ENCODE measurements at places on chromosomes 12 and 14. TPM values are rescaled to one million over a fixed set of nuclear protein-coding genes. Genes with fewer than 3 reads are reported as not detected.
A peak's percentile ranks its signal among the peaks of the same experiment; 100 is the strongest.

DNA sequence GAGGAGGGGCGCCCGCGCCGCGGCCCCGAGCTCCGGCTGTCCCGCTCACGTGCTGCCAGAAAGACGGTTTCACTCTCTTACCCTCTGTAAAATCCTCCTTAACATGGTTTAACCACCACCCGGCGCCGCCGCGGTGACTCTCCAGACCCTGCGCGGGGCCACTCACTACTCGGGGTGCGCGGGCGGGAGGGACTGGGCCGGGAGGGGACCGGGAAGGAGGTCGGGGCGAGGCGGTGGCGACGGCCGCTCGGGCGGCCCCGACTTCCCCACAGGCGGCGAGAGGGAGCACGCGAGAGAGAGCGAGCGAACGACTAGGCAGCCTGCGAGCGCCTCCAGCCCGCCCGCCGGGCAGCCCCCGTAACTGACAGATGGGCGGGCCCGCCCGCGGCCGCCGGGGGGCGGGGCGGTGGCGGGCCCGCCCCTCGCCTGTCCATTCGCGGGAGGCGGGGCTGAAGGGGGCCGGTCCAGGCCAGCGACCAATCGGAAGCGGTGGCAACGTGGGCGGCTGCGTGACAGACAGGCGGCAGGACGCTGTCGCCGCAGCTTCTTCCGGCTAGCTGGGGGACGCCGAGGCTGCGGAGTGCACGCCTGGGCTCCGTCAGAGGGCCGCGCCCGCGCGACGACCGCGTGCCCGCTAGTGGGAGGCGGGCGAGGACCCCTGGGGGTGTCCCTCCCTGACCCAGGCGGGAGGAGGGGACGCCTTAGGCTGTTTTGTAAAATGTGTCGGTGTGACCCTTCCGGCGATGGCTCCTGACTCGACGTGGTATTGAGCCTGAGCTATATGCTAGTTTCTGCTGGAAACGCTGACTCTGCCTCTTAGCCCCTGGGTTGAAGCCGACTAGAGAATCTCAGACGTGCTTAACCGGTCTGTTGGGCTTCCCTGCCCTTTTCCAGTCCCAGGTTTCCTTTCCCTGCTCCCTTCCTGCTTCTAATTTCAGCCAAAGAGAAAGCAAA lies at the start of gene EEA1:
EEA1 (minus strand) TSS at position 334 of the 954 bp plus-strand sequence; CDS start at position 105, 229 bp downstream.
- peak within 1 kb of the TSS; percentile 99 for H3K27ac ChIP-seq
- peaks cover 40% of the 10 kb centered on the region for H3K4me1 ChIP-seq
- no peaks in the 10 kb centered on the region for H3K27me3 ChIP-seq
- DNase-seq, result peak; percentile 94

- H3K4me3 ChIP-seq, result no peak overlapping the region
- peaks cover 2% of the 10 kb centered on the region for H3K36me3 ChIP-seq
- no peak for DNase-seq
These were observed 8.9 kb upstream of the AMN1 start for GRCh38 chr12:31737763-31738162.

- no peak for DNase-seq
- no peak overlapping the region for H3K4me3 ChIP-seq
- peaks cover 3% of the 10 kb centered on the region for H3K27me3 ChIP-seq
- H3K27ac ChIP-seq, result no peak overlapping the region
- peaks cover 28% of the 10 kb centered on the region for H3K4me1 ChIP-seq
- H3K36me3 ChIP-seq, result no peaks in the 10 kb centered on the region
These were observed 249.4 kb downstream of the PDZRN4 start for GRCh38 chr12:41437563-41437962.

DNA sequence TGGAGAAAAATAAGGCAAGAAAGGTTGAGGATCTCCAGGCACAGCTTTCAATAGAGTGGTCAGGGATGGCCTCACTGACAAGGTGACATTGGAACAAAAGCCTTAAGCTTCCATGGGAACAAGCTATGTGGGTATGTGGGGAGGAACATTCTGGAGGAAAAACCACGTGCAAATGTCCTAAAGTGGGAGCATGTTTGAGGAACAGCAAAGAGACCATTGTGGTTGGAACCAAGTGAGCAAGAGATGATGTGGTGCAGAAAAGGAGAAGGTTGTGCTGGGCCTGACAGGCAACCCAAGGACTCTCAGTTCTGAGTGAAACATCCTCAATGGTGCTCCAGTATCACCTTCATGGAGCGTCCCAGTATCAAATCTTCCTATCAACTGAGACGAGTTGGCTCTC lies 184.0 kb downstream of the CAND1 start:
- no peak overlapping the region for H3K4me3 ChIP-seq

DNA sequence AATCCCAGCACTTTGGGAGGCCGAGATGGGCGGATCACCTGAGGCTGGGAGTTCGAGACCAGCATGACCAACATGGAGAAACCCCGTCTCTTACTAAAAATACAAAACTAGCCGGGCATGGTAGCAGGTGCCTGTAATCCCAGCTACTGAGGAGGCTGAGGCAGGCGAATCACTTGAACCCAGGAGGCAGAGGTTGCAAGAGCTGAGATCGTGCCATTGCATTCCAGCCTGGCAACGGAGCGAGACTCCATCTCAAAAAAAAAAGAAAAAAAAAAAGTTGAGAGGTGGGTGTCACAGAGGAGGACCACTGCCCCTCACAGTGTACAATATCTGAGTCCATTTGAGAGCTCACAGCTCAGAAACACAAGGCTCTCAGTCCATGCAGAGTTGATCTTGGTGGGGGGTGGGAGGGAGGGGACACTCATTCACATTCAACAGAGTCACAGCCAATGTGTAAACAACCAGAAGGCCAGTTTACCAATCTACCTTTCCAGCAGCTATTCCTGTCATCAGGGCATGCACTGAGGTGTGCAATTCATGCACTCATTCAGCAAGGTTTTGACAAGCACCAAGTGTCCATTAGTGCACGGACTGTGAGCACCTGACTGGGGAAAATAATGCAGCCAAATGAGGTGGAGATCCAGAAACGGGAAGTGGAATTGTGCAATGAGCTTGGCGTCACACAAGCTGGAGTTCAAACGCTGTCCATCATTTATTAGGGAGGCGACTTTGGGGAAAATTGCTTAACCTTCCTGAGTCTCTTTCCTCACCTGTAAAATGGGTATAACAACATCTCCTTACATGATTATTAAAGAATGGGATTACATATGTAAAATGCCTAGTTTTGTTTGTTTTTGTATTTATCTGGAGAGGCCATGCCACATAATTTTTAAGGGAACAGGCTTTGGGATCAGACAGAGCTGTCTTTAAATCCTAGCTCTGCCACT lies 4.4 kb upstream of the EIF5 start:
- H3K27ac ChIP-seq, result no peak overlapping the region
- H3K36me3 ChIP-seq, result no peaks in the 10 kb centered on the region
- DNase-seq, result no peak

- H3K4me1 ChIP-seq, result peaks cover 4% of the 10 kb centered on the region
- H3K36me3 ChIP-seq, result no peaks in the 10 kb centered on the region
- H3K27ac ChIP-seq, result no peak overlapping the region
- no peak overlapping the region for H3K4me3 ChIP-seq
- no peaks in the 10 kb centered on the region for H3K27me3 ChIP-seq
These were observed 33.3 kb downstream of the FAM186A start for GRCh38 chr12:50363141-50363540.

DNA sequence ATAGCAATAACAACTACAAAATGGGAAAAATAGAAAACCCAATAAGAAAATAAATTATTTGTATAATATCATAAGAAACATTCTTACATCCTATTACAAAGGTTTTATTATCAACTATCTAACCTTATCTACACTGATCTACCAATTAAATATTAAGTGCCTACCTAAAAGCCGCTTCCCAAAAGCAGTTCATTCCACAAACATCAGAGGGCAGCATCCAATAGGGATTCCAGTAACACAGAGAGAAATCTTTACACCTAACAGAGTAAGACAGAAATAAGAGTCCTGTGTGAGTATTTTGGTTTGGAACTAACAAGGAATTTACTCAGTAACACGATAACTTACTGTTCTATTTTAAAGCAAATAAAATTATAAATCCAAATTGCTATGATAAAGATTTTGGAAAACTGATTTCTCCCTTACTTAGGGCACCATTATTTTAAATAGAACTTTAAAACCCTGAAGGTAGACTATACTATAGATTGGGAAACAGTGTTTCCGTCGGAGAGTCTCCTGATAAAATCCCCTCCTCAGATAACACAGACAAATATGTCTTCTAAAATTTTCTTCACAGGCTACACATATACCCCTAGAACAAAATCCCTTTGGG lies 15.0 kb downstream of the GXYLT1 start:
- DNase-seq, result no peak
- no peak overlapping the region for H3K4me3 ChIP-seq
- peaks cover 16% of the 10 kb centered on the region for H3K4me1 ChIP-seq
- H3K36me3 ChIP-seq, result peaks cover 4% of the 10 kb centered on the region
- H3K27ac ChIP-seq, result peak overlapping the region; percentile 3
- no peaks in the 10 kb centered on the region for H3K27me3 ChIP-seq

DNA sequence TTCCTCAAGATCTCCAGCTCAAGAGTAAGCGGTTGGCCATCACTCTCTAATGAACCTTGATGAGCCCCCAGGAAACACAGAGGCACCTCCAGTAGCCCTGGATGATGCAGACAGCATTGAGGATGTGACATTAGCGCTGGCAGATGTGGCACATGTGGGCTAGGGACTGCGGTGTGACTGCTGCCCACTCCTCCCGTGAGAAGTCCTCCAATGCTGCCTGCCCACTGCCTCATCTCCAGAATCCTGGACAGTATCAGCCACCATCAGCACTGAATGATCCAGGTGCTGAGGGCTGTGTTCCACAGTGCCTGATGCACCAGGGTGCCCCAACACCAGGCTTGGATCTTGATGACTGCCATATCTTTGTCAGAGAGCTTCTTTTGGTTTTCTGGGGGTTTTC lies 412.6 kb downstream of the TMEM117 start:
- DNase-seq, result no peak
- no peak overlapping the region for H3K27ac ChIP-seq
- peaks cover 25% of the 10 kb centered on the region for H3K36me3 ChIP-seq
- H3K4me1 ChIP-seq, result peaks cover 13% of the 10 kb centered on the region
- no peak overlapping the region for H3K4me3 ChIP-seq
- no peaks in the 10 kb centered on the region for H3K27me3 ChIP-seq

DNA sequence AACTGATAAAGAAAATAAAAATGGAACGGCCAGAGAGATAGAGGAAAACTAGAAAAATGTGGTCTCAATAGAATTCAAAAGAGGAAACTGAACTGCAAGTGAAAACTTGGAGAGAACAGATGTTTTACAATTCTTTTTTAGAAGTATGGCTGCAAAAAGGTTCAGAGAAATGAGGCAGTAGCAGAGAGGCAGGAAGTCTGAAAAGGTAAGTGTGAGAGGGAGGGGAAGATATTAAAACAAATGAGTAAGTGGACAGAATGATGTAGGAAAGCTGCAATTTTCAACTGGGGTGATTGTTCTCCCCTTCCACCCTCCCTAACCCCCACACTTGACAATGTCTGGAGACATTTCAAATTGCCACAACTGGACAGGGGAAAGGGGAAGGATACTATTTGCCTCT lies 12.9 kb downstream of the BTBD7 start:
- peak overlapping the region; percentile 2 for H3K27ac ChIP-seq
- no peaks in the 10 kb centered on the region for H3K27me3 ChIP-seq
- no peak overlapping the region for H3K4me3 ChIP-seq
- peaks cover 15% of the 10 kb centered on the region for H3K4me1 ChIP-seq
- DNase-seq, result no peak

DNA sequence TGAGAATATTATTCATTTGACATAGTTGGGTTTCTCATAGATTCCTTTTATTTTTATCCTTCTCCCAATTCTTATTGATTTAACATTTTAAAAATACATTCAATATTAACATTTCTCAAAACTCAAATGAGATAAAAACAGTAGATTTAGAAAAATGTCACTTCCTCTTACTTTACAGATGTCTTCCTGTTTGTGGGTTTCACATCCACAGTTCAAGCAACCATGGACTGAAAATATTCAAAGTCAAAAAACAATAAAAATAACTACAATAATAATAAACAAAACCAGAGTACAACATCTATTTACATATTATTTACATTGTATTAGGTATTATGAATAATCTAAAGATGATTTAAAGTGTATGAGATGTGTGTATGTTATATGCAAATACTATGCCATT lies 111.3 kb upstream of the SLC16A7 start:
- no peak for DNase-seq
- H3K4me3 ChIP-seq, result no peak overlapping the region
- no peaks in the 10 kb centered on the region for H3K27me3 ChIP-seq

DNA sequence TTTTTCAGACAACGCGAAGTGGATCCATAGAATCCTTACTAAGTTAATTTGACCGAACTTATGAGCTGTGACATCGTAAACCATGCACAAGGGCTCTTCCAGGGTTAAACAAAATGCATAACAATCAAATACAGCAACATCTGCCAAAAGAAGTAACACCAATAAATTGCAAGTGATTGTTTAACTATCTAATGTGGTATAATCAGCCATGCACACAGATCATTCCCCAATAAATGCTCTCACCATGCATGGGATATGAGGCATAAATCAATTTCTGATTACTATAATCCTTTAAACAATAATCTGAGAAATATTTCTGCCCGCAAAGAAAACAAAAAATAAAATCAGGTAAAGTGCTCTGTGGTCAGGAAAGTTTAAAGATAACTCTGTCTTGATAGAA lies 7.7 kb upstream of the PLEKHG7 start:
- H3K27me3 ChIP-seq, result no peaks in the 10 kb centered on the region
- H3K4me1 ChIP-seq, result no peaks in the 10 kb centered on the region
- DNase-seq, result no peak
- no peak overlapping the region for H3K27ac ChIP-seq

DNA sequence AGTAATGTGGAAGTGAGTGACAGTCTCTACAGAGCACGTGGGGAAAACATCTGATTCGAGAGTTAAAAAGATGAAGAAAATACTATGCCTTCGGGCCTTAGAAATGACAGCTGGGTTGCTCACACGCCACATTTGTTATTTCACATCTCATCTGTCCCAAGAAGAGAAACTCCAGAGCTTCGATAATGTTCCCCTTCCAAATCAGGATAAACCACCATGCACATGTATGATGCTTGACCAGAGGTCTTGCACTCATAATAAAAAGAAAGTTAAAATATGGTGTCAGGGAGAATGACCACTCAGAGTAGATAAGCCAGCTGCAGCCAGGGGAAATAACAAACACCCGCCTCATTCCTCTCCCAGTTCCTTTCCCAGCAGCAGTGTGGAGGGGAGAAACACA lies 34.6 kb downstream of the NIN start:
- no peak overlapping the region for H3K27ac ChIP-seq
- no peak for DNase-seq
- H3K4me1 ChIP-seq, result peaks cover 35% of the 10 kb centered on the region
- no peaks in the 10 kb centered on the region for H3K27me3 ChIP-seq
- peaks cover 1% of the 10 kb centered on the region for H3K36me3 ChIP-seq
- H3K4me3 ChIP-seq, result no peak overlapping the region

- H3K27me3 ChIP-seq, result no peaks in the 10 kb centered on the region
- peaks cover 3% of the 10 kb centered on the region for H3K36me3 ChIP-seq
- peak overlapping the region; percentile 99 for H3K27ac ChIP-seq
- H3K4me1 ChIP-seq, result peaks cover 26% of the 10 kb centered on the region
- no peak for DNase-seq
- H3K4me3 ChIP-seq, result peak overlapping the region; percentile 92
These were observed 502 bp downstream of the MPHOSPH9 start for GRCh38 chr12:123232472-123232806.

- peaks cover 15% of the 10 kb centered on the region for H3K36me3 ChIP-seq
- no peak overlapping the region for H3K27ac ChIP-seq
- peaks cover 2% of the 10 kb centered on the region for H3K4me1 ChIP-seq
- no peak overlapping the region for H3K4me3 ChIP-seq
- DNase-seq, result no peak
These were observed 16.1 kb downstream of the INF2 start for GRCh38 chr14:104705340-104706047.

The KRT1 gene
- not detected for total RNA-seq

The FLVCR2 gene
- 2.1 TPM for total RNA-seq

The C3AR1 gene
- not detected for total RNA-seq

The BATF gene
- 1.8 TPM for total RNA-seq

Measured in mesothelial cell of epicardium (in vitro differentiated cells).